ENCODE measurements at places on chromosomes 4 and X.

GRCh38 chr4:151460434-151460833 is 51.5 kb downstream of the FHIP1A start:
- DNase-seq: no peak

GRCh38 chr4:128524311-128524710 is 236.7 kb upstream of the PGRMC2 start:
- DNase-seq: peak; percentile 50

- DNase-seq: peak; percentile 51
Observed at GRCh38 chr4:169770416-169770815, 12.7 kb upstream of the HPF1 start.

DNA sequence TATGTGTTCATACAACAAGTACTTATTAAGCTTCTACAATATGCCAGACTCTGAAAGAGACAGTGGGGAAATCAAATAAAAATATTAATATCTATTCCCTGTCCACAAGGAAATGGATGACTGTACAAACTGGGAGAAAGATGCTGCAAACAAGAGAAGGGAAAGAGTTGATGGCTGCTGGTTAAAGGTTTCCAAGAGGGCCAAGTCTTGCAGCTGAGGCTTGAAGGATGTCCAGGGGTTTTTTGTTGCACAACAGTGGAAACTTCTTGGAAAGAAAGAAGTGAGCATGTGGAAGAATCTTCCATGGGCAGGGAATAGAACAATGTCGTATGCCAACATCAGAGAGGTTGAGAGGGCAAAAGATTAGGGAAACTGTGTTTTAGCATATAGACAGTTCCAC is 95.8 kb downstream of the MID1 start:
- DNase-seq: peak; percentile 21

GRCh38 chr4:88720451-88721428 is 23.1 kb upstream of the NAP1L5 start:
- DNase-seq: no peak

- no peak for DNase-seq
Observed at GRCh38 chr4:48261281-48261680, 8.4 kb downstream of the TEC start.

- DNase-seq: no peak
Observed at GRCh38 chr4:8602686-8603430, 10.3 kb downstream of the CPZ start.

- no peak for DNase-seq
Observed at GRCh38 chrX:25105221-25105620, 89.5 kb upstream of the ARX start.

DNA sequence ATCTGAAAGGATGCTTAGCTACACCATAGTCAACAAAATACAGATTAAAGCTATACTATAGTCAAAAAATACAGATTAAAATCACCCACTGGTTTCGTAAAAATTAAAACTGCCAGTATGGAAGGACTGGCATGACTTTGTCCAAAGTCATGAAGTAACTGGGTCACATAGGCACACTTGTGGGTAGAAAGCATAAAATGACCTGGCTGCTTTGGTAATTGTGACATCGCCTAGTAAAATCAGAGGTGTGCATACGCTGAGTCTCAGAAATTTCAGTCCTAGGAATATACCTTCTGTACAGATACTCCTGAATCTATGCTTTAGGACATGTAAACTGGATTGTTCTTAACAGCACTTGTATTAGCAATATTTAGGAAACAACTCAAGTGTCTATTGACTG is 28.1 kb downstream of the CLNK start:
- DNase-seq: no peak

DNA sequence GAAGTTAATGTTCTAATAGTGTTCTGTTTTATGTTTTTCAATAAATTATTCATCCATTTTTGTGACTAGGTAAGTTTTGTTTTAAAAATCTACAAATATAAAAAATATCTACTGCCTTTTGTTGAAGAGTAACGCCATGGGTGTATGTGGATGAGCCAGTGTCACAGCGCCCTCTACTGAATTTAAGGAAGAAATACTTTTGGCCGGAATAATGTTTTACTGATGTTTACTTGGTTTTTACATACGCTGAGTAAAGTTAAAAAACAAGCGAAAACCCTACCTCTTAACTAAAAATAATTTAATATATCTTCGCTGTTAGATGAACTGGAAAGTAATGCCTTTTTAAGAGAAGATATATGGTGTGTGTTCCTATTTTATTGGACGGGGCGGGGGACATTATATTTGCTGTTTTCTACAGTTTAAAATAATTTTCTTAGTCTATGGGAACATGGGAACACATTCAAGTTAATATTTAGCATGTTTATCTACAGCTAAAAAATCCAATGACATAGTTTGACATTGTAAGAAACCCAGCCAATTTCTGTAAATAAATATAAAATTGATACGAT is 86.1 kb downstream of the CPE start:
- peak; percentile 50 for DNase-seq

GRCh38 chr4:2332976-2333319 is 71.0 kb upstream of the MXD4 start:
- DNase-seq: no peak

GRCh38 chr4:156198511-156198910 is 244.8 kb upstream of the CTSO start:
- DNase-seq: no peak

DNA sequence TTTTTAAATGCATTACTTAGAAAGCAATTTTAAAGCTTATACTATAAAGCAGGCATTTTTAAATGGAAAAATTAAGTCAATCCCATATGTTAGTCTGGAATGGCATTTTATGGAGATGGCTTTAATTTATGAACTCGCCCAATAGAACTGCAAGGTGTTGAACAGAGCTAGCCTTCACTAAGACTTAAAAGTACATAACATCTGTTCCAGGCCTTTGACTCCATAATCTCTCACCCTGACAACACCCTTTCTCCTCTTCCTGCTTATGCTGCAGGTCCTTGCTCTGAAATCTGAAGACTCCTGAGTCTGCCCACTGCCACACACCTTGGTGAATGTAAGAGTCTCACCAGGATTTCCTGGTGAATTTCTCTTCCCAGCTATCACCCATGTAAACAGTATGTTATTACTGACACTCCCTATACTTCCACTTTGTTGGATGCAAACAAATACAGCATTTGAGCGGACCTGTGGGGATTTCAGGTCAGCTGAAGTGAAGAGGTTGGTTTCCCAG is 17.7 kb upstream of the SLC39A8 start:
- DNase-seq: no peak

DNA sequence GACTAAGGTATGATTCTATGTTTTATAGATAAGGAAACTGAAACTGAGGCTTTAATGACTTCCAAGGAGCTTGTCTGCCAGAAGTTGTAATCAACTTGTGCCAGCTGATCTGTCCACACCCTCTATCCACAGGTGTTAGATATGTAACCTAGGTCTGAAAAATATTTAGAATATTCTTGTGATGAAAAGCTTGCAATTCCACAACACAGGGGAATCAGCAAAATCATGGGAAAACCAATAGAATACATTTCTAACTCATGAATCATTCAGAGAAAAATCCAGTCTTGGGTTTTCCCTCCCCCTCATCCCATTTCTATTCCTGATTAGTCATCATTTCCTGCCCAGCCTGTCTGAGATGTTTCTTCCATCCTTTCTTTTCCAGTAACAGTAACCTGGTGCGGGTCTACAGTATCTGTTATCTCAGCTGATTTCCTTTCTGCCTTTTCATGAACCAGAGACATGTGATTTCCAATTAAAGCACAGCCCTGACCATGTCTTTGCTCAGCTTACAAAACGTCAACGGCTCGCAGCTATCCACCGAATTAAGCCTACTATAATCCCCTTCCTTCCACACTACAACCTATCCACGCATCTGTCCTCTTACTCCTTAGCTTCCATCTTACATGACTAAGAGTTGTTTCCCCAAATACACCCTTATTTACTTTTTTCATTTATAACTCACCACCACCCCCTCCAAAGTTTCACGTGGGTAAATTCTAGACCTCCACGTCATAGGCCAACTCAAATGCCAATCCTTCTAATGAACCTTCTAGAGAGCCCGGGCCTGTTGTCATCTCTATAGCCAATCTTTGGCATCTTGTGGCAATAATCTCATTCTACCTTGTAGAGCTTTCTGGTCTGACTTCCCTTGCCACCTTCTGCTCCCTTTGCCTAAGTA is 961 bp upstream of the NOCT start:
- peak; percentile 96 for DNase-seq

DNA sequence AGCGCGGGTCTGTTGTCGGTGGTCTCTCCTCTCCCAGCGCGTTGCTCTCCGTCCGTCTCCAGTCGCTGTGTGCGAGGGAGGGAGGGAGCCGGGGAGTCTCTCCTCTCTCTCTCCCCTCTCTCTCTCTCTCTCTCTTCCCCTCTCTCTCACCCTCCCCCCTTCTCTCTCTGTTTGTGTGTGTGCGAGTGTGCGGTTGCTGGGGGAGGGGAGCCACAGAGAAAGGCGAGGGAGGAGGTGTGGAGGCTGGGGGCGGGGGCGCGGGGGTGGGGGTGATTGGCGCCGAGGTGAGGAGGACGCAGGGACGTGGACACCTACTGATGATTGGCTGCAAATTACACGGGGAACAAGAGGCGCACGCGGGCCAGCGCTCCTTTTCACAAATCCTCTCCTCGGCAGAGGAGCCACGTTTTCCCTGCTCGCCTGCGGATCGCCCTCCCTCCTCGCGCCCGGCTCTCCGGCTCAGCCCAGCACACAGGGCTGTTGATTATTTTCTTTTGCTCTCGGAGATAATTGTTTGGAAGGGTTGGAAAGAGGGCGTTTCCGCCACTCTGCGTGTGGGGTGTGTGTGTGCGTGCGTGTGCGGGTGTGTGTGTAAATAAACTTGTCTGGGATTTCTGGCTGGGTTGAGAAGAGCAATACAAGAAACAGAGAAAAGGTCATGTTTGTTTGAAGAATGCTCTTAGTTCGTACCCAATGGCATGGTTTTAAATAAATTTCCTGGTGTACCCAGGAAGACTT is at the start of gene CXXC4:
CXXC4 (minus strand) TSS at position 73 of the 738 bp plus-strand sequence. CDS start 3,092 bp downstream, outside the sequence.
- DNase-seq: peak; percentile 89

DNA sequence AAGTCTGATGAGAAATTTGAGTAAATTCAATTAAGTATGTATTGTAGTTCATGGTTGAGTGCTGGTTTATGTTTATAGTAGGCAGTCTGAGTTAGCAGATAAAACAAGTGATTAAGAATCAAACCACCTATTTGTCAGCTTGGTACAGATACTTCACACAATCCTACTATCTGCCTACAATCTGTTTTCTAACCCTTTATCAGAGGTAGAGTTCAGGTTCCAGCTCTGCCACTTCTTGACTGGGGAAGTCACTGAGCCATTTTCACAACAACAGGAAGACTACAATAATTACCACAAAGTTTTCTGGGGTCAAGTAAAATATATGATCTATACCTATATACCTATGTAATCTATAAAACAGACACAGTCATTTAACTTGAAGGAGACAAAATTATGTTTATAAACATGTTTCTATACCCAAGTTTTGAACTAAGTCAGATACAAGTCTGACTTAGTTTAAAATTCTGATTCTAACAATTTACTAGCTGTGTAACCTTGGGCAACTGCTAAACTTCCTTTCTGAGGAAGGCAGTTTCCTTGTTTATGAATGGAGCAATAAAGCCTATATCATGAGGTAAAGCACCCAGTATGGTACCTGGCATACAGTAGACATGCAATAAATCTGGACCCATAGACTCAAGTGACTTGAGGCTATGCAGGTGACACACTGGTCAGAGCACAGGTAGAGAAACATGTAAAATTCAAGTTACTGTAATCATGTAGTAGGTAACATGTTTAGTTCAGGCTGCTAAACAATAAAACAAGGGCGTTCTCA is 37.2 kb upstream of the BDH2 start:
- DNase-seq: no peak

- DNase-seq: peak; percentile 76
Observed at GRCh38 chr4:4694296-4694772, 152.5 kb upstream of the STX18 start.

DNA sequence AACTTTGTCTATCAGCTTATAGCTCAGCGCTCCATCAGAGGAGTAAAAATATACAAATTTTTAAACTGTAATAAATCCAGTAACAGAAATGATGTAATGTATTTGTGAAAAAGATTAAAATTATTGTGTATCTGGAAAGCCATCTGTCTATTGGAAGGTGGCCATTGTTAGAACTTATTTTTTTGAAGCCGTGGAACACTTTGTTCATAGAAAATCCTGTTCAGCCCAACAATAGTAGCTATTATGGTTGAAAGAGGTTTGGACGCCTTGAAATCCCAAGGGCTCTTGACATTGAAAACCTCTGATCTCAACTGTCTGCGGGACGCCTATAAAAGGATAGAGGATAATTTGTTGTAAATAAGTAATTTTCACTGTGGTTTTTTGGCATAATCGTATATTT is 98.3 kb downstream of the RAPGEF2 start:
- no peak for DNase-seq
